ENCODE measurements at places on chromosomes 1 and 21.

GRCh38 chr1:153553096-153553495, 4.0 kb upstream of the S100A3 start:
- no peak for DNase-seq

GRCh38 chr21:25234857-25235801, 372.2 kb downstream of the MRPL39 start:
- DNase-seq = no peak

- no peak for DNase-seq
Observed at GRCh38 chr1:36352125-36352909, 28.9 kb upstream of the EVA1B start.

DNA sequence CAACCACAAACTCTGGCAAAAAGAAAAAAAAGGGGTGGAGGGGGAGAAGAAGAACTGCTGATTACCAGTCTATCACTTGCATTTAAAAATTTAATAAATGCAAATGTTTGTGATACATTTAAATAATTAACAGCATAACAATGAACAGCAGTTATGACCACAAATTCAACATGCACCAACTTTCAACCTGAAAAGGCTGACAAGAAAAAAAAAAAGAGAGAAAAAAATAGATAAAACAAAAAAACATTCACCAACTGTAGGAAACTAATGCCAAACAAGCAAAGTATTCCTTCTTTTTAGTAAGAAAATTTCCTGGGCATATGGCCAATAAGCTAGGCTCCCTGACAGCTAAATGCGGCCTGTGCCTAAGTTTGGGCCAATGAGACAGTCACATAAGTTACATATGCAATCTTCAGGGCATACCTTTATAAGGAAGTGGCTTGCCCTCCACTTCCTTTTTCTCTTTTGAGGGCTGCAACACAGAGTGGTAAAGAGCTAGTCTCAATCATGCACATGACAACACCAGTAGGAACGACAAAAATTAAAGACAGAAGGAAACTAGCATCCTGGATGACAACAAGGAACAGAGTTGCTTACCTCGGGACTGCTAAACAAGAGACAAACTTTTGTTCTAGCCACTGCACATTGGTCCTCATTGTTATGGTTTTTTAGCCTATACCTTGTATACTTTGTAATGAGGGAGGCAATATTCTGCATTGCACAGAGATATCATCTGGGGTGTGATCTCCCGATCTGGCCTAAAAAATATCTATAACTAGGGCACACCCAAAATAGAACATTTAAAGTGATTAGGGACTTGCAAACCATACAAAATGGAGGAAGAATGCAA, 24.2 kb upstream of the PHTF1 start:
- peak; percentile 23 for DNase-seq

Data from GM13977 (cell line).